ENCODE measurements at places on chromosomes 13 and 19.

GRCh38 chr13:30679483-30680330 lies 55.6 kb upstream of the ALOX5AP start:
- no peak for DNase-seq

DNA sequence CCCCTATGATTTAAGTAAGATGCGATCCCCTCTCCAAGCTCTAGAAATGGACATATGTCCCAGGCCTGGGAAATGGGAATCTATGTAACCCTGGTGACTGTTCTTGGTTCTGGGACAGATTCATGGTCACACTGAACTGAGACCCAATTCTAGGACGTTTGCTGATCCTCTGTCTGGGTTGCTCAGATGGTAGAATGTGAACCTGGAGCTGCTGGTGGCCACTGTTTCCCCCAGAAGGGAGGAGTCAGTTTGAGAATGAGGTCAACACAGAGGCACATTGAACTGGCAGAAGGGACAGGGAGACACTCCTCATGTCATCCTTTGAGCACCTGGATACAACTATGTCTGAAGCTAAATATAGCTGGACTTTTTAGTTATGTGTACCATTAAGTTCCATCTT lies 29.1 kb downstream of the FAM187B start:
- no peak for DNase-seq

DNA sequence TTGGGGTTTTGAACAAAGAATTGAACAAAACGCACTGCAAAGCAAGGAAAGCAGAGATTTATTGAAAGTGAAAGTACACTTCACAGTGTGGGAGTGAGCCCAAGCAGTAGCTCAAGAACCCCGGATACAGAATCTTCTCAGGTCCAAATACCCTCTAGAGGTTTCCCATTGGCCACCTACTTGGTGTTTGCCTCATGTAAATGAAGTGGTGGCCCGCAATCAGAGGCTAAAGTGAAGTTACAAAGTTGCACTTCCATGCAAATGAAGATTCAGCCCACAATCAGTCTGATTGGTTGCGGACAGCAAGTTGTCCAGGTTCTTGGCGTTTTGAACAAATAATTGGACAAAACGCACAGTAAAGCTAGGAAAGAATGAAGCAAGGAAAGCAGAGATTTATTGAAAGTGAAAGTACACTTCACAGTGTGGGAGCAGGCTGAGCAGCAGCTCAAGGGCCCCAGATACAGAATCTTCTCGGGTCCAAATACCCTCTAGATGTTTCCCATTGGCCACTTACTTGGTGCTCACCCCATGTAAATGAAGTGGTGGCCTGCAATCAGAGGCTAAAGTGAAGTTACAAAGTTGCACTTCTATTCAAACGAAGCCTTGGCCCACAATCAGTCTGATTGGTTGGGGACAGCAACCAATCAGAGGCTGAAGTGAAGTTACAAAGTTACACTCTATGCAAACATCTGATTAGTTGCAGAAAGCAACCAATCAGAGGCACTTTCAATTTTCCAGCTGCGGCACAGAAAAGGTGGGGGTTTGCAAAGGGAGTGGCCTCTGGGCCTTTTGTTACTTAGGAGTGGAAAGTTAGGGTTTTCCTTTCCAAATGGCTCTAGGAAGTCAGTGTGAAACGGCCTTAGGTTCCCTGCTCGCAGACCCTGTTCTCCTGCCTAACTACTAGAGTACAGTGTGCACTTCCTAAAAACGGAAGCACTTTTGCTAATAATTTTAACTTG lies 4.8 kb upstream of the TM9SF2 start:
- DNase-seq = no peak

DNA sequence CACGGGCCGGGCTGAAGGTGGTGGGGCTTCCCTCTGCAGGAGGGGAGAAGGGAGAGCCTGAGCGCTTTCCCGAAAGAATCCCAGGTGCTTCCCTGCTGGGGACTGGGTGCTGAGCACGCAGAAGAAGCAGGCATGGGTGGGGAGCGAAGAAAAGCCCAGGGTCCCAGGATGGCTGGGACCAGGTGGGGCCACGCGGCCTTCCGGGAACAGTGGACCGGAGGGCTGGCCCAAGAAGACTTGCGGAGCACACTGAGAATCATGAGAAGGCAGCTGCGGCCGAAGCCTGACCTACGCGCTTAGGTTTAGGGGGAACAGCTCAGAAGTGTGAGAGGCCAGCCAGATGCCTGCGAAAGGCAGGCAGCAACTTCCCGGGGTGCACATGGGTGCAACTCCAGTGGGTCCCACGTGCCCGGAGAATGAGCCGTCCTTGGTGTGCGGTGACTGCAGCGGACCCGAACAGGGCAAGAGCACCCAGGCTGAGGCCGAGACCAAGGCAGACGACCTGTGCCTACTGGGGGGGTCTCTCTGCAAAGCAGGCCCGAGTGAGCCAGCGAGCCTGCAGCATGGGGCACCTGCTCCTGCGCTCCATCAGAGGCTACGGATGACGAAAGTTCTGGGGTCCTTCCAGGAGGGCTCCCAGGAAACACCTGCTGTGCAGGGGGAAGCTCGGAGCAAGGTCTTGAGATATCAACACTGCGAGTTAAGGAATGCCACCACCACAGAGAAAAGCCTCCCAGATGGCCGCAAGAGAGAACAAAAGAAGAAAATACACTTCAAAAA lies 52.4 kb downstream of the MLLT1 start:
- no peak for DNase-seq

GRCh38 chr19:5621311-5621944 lies 1.1 kb downstream of the SAFB2 start:
- no peak for DNase-seq

DNA sequence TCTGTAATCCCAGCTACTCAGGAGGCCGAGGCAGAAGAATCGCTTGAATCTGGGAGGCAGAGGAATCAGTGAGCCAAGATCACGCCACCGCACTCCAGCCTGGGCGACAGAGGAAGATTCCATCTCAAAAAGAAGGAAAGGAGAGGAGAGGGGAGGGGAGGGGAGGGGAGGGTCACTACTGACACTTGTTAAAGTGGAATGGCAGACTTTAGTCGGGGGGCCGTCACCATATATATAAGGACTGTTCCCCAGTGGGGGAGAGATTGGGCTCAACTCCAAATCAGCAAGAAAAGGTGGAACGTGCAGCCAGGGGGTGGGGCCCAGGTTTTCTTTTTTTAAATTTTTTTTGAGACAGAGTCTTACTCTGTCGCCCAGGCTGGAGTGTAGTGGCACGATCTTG lies 26.2 kb downstream of the TPT1 start:
- DNase-seq = no peak

GRCh38 chr19:45421947-45422498 lies 1.7 kb downstream of the ERCC1 start:
- DNase-seq = no peak

DNA sequence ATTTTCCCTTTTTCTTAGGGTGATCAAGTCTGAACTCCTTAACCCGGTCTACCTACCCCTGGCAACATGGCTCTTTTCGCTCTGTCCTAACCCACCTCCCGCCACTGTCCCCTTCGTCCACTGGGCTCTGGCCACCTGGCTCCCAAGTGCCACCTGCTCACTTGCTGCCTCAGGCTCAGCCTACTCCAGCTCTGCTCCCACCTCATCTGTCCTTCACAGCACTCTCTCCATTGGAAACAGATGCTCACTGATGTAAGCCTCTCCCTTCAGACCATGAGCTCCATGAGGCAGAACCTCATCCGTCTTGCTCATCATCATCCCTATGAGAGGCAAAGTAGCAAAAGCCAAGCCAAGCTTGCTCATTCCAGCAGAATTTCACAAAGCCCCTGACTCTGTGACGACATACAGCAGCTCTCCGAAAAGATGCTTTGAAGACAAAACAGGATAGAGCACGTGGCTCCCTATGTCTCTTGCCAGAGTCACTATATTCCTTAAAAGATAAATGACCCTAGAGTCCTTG lies 35.3 kb upstream of the AMER2 start:
- no peak for DNase-seq

DNA sequence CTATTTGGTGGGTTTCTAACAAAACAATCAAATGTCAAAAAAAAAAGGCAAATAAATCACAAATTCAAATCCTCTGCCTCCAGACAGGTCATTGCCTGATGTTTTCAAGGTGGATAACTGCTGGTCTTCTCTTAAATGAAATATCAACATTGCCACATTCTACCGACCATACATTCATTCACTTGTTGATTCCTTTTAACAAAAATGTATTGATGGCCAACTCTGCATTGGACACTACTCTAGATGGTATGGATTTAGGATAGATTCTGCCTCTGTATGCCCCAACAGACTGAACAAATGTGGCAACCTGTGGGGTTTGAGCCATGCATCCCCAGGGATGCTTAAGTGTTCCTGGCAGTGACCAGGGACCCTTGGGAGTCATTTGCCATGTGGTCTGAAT lies 87.6 kb upstream of the STK24 start:
- DNase-seq = no peak

DNA sequence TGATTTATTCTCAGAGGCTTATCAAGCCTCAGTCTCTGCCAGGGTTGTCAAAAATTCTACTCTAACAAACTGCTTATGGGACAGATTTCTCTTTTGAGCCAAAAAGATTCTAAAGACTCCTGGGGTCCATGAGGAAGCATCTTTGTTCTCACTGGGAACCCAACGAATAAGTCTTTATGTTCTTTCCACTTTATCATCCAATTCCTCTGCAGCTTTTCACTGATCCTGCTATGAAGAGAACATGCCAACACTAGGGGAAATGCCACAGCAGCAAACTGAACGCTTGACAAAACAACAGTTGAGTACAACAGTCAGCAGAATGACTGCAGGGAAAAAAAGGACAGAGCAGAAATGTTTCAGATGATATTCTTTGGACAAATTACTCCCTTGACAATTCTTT lies 22.2 kb downstream of the DCLK1 start:
- no peak for DNase-seq

DNA sequence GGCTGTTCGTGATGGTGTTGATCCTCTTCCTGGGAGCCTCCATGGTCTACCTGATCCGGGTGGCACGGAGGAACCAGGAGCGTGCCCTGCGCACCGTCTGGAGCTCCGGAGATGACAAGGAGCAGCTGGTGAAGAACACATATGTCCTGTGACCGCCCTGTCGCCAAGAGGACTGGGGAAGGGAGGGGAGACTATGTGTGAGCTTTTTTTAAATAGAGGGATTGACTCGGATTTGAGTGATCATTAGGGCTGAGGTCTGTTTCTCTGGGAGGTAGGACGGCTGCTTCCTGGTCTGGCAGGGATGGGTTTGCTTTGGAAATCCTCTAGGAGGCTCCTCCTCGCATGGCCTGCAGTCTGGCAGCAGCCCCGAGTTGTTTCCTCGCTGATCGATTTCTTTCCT lies 12.2 kb upstream of the C19orf33 start:
- DNase-seq = no peak

GRCh38 chr13:44932171-44932849 lies 57.0 kb downstream of the NUFIP1 start:
- no peak for DNase-seq

- no peak for DNase-seq
These were observed 79.0 kb downstream of the SACS start for GRCh38 chr13:23354520-23354919.

DNA sequence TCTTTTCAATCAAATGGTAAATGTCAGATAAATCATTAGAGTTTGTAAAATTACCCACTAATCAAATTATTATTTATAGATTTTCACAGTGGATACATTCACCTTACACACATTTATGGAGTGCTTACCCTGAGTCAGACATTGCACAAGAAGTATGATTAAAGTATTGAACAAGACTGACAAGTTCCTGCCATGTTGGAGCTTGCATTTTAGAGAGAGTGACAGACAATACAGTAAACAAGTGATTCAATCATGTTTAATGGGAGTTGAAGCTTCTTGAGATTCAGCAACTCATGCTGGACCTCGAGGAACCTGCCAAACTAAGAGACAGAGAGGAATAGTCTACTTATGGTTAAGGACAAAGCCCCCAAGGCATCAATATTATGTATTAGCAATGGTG lies 487.8 kb downstream of the PCDH17 start:
- no peak for DNase-seq

- no peak for DNase-seq
These were observed 11.0 kb downstream of the MOB3A start for GRCh38 chr19:2084993-2085720.

Data from NCI-H1417 treated with DMSO at 0.1 percent for 48 hours (cell line).